D721Med (cell line): ENCODE measurements at places on chromosomes 6 and 20.

DNA sequence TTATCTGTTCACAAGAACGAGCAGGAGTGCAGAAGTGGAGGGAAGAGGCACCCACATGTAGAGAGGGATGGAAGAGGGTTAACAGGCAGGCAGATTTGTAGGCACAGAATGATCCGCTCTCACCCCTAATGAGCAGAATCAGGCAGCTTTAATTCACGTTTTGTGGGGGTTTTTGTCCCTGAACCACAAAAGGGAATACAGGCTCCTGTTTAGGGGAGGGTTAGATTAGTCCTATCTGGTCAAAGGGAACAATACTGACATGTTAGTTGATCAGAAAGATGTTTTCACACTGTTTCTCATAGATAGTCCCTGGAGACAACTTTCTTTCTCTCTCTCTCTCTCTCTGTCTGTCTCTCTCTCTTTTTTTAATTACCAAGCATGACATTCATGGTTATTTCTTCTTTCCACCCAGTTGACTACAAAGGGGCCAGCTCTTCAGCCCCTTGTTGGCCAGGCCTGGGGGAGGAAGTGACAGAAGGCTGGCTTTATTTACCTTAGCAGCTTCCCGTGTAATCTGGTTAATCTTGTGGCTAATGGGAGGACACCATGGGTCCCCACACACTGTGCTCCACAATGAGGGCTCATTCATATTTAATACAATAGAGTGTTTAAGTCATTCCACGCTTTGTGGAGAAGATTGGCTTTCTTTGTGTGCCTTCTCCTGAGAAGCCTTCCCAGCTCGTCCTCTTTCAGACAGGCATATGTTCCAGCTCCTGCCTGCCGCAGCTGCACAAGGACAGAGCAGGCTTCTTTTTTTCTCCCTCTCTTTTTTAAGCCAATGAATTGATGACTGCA is 958.8 kb downstream of the TFAP2A start:
- DNase-seq, result no peak

- DNase-seq, result no peak
Measured at GRCh38 chr6:165481921-165482320, 172.5 kb upstream of the C6orf118 start.

- DNase-seq, result no peak
Measured at GRCh38 chr6:125323376-125323775, 21.6 kb upstream of the HDDC2 start.

- DNase-seq, result no peak
Measured at GRCh38 chr20:36827541-36828279, 48.2 kb upstream of the TLDC2 start.

DNA sequence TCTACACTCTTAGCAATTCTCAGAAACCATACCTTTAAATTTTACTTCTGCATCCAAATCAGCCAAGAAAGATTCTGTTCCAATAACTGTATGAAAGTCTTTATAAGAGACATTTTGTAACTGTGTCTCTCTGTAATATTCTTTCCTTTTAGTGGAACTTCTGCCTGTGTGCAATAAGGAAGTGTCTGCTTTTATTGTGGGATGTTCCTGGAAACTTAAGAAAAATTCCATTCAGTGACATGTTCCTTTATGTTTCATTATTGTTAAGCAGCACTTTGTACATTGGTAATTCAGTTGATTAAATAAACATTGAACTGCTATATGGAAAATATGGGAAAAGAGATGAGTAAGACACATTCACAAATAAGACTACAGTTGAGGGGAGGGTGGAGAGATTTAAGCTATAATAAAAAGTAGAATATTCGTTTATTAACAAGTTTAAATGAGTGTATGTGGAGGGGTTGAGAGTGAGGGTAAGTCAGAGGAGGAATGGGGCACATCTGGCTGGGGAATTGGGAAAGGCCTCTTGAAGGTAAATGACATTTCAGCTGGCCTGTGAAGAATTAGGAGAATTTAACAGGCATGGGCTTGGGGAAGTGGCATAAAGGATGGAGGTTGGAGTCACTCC is 11.9 kb downstream of the NUS1 start:
- DNase-seq, result no peak

GRCh38 chr6:74041420-74041819 is 345.4 kb downstream of the CD109 start:
- no peak for DNase-seq

DNA sequence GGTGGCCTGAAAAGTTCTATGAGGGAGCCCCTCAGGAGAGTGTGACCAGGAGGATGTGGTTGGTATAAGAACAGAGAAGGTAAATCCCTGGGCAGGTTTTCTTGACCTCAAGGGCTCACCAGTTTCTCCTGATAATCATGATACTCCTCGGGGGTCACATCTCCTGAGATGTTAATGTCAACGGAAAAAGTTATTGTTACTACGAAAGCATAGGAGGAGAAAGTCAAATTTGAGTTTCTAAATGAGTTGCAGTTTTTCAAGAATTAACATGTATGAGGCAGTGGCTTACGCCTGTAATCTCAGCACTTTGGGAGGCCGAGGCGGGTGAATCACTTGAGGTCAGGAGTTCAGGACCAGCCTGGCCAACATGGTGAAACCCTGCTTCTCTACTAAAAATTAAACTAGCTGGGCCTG is 23.4 kb downstream of the MGME1 start:
- DNase-seq, result no peak

DNA sequence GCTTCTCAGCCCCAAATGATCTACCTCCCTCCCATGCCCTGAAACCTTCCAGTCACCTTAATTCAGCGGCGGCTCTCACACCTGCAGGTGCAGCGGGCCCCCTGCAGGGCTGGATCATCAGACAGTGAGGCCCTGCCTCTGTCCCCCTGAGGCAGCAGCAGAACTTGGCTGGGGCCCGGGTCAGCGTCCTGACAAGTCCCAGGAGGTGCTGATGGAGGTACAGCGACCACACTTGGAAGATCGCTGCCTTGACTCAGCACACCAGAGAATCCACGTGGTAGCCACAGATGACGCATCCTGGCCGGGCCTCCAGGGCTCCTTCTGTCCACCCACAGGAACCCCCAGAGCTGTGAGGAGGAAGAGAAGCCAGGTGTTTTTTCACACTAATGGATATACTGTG is 116.4 kb upstream of the THBS2 start:
- DNase-seq, result no peak

DNA sequence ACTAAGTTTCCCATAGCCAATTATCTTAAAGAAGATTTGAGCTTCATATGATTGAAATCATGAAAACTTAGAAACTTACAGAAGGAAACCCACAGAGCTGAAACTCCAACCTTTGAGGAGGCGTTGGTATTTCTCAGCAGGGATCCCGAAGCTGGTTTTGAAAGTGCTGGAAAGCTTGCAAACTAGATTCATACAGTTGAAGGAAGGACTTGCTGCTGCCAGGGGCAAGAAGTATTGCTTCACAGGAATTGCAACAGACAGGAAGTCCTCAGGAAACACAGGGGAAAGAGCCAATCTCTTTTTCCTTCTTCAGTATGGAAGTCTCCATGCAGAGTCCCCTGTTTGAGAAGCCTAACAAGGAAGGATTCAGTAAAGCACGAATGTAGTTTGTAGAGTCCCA is 419.7 kb downstream of the CD109 start:
- DNase-seq, result no peak

GRCh38 chr6:24855395-24856245 is 56.9 kb upstream of the ARMH2 start:
- DNase-seq, result peak; percentile 44

GRCh38 chr6:139313784-139314545 is 22.2 kb upstream of the TXLNB start:
- no peak for DNase-seq

DNA sequence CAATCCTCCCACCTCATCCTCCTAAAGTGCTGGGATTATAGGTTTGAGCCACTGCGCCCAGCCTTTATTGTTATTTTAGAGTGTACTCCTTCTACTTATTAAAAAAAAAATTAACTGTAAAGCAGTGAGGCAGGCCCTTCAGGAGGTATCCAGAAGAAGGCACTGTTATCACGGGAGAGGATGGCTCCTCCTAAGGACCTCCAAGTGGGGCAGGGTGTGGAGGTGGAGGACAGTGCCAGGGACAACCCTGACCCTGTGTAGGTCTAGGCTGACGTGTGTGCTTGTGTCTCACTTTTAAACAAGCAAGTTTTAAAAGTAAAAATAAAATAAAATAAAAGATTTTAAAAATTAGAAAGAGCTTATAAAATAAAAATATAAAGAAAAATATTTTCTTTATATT is 23.7 kb upstream of the TAF4 start:
- DNase-seq, result no peak

DNA sequence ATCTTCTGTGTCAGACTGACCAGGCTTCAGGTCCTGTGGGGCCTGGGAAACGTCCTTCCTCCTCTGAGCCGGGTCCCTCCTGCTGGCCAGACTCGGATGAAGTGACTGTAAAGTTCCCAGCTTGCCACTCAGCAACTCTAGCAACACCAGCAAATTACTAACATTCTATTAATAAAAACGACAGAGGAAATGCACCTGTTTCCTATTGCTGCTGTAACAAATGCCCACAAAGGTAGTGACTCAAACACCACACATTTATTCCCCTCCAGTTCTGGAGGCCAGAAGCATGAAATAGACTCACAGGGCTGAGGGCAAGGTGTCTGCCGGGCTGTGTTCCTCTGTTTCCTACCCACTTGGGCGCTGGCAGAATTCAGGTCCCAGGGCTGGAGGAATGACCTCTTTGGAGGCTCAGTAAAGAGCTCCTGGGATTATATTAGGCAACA is 48.8 kb downstream of the CTCFL start:
- DNase-seq, result peak; percentile 0

DNA sequence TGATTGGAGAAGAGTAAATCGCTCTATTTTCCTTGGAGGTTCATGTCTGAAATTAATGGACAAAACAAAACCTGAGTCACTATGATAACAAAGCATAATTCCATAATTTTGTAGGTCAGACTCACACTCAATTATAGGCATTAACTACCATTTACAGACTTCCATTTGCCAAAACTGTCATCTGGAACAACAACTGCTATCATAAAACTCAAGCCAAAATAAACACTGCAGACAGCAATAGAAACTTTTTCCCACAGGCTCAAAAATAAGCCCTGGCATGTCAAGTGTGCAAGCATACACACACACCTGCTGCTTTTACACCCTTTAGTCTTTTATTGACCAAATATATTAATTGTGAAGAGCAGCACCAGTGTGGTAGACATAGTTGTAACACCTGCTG is 7.1 kb downstream of the MRPS10 start:
- DNase-seq, result no peak

DNA sequence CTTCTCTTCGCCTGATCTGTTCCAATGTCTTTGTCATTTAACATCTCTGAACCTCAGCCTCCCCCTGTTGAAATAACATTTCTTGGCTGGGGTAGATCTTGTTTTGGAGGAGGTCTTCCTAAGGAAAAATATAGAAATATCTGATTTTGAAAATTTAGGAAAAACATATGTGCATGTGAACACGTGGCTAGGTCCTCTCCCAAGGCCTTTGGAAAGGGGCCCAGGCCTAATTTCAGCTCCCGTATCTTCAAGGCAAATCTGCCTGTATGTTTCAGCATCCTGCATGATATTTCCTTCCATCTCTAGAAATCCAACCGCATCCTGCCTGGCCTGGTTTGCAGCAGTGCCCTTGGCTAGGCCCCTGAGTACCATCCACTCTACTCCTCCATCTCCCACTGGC is 261.2 kb downstream of the PHACTR1 start:
- no peak for DNase-seq

GRCh38 chr20:36167902-36168503 is 13.5 kb downstream of the EPB41L1 start:
- DNase-seq, result no peak

DNA sequence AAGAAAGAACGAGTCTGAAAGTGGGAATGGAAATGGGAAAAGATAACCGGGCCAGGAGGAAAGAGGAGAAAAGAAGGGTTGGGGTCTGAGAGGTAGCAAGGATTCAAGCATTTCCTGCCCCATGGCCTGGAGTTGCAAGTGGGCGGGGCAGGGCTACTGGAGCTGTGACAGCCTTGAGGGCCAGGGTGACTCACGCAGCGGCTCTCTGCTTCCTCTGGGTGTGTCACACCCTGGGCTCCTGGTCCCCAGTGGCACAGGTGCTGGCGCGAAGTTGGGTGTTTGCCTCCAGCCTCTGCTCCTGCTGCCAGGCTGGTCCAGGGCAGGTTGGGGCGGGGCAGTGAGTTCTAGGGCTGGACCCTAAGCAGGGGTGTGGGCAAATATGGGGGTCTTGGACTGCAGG is 3.3 kb upstream of the ULBP3 start:
- DNase-seq, result no peak

- no peak for DNase-seq
Measured at GRCh38 chr20:2697768-2698167, 5.2 kb downstream of the EBF4 start.

DNA sequence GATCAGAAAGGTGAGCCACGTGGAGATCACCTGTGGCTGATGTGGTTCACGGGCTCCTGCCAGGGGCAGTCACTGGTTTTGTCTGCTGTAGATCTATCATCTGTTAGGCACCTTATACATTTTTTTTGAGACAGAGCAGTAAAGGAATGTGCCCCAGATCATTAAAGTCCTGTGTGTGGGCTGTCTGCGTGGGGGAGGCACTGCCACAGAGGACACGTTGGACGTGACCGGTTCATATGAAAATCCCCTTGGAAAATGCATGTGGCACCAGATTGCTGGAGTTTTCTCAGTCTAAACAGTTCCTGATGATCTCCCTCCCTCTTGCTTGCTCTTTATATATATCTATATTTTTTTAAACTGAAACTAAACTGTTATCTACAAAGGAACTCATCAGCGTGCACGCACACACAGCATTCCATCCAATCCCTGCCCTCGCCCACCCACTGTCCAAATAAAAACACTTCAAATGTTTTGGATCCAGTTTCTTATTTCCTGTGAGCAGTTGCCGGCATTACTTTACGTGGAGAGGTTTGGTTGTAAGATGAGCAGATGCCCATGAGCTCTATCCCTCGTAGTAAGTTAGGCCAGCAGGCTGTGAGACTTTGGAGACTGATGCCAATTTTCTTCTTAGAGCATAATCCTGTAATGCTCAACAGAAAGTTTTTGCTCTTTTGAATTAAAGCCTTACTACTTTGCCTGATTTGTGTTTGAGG is 161.6 kb upstream of the EXOC2 start:
- DNase-seq, result no peak

GRCh38 chr20:50099565-50099991 is 13.4 kb downstream of the UBE2V1 start:
- DNase-seq, result no peak

DNA sequence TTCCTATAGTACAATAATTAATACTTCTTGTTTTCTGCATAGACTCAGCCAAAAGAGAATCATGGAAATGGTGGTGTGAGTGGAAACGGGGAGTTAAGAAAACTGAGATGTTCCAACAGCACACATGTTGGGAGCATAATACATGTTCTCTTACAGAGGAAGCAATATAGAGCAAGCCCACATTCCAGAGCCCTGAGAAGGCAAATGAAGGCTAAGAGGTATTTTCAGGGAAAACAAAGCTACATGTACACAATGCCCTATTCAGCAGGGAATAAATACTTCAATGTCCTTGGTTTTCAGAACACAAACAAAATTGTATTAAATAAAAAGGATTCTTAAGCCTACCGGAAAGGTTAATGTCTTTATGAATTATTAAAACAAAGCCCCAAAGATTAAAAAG is 35.1 kb upstream of the SMIM8 start:
- no peak for DNase-seq
